ENCODE measurements at places on chromosomes 7 and 10.

DNA sequence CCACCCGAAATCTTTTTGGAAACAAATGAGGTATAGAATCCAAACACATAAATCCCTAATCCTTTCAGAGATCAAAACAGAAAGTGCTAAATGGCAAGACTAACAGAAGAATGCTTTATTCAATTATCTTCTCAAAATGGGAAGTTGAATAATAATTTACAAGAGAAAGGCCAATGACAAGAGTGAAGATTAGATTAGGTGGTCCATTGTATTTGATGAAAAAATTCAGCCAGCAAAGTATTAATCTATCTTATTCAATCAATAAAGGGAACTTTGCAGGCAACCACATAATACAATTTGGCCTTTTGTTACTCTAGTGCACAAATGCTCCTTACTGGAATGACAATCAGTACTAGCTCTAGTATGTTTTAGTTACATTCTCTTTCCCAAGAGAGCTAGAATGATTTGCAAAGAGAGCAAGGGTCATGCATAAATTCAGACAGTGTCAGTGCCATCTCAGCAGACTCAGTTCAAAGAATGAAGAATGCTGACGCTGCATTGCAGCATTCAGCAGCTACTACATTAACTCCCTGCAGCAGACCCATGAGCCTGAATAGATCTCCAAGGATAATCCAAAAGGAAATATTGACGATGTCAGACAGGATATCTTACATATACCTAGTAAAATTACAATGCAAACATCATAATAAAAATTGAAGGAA, 131.8 kb downstream of the ANK3 start:
- DNase-seq: no peak

DNA sequence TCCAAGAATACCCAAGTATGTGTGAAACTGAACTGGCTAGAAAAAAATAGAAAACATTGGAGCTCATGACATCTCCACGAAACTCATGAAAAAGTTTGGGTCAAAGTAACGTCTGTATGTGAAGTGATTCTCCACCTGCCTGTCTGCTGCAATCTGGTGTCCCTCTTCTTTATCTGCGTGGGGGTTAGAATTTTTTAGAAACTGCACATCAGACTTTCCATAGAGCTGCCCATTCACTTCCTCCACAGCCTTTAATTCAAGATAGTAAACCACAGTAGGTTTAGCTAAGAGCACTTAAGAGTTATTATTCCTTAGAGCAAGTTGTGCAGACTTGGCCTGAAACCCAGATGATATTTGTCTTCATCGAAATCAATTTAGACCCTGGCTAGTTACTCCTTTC, 55.3 kb downstream of the SCIN start:
- DNase-seq: no peak

DNA sequence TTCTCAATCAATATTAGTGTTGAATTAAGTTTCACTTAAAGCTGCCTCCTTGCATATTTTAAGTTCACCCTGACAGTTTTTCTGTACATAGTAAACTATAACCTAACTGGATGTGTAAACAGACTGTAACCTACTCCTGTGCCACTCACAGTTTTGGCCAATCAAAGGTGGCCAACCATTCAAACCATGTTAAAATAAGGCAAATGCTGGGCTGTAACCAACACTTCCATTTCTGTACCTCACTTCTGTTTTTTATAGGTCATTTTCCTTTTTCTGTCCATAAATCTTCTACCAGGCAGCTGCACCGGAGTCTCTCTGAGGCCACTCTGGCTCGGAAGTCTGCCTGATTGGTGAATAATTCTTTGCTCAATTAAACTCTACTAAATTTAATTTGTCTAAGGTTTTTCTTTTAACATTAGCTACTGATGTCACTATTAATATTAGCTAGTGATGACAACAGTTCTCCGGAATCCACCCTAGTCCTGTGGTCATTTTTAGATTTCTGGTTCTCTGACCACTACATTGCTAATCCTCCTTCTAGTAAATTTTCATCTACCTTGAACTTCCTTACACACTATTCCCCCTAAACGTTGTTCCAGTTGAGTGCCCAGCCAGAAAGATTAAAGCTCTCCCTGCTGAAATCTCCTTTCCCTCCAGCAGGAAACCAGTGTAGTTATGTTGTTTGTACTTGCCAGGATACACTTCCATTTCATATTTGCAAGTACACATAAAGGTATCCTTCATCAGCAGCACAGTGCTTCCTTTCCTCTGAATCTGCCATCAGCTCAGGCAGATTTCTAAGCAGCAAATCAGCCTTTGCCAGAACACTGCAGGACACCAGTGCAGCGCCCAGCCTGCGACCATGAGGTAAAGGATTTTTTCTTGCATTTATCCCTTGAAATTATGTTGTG, 18.6 kb upstream of the IFIT2 start:
- no peak for DNase-seq

GRCh38 chr7:121510858-121511482, 114.9 kb upstream of the FAM3C start:
- DNase-seq: no peak

GRCh38 chr7:55053651-55054571, 35.1 kb downstream of the EGFR start:
- no peak for DNase-seq

GRCh38 chr7:149016876-149017275, 11.4 kb downstream of the PDIA4 start:
- no peak for DNase-seq

GRCh38 chr10:124142960-124143359, 49.6 kb upstream of the CHST15 start:
- DNase-seq: no peak

- DNase-seq: no peak
These were observed 87.1 kb upstream of the HDAC9 start for GRCh38 chr7:18408461-18408860.
